ENCODE measurements at places on chromosomes 7 and 10. TPM values are rescaled to one million over a fixed set of nuclear protein-coding genes. Genes with fewer than 3 reads are reported as not detected.

CNNM2 gene
- 7.3 TPM for total RNA-seq

CUBN gene
- 2.3 TPM for total RNA-seq

GRCh38 chr10:15588151-15588550 is 131.6 kb downstream of the ITGA8 start:
- DNase-seq = no peak

GRCh38 chr10:78524342-78524741 is 490.7 kb downstream of the RPS24 start:
- DNase-seq = no peak

DNA sequence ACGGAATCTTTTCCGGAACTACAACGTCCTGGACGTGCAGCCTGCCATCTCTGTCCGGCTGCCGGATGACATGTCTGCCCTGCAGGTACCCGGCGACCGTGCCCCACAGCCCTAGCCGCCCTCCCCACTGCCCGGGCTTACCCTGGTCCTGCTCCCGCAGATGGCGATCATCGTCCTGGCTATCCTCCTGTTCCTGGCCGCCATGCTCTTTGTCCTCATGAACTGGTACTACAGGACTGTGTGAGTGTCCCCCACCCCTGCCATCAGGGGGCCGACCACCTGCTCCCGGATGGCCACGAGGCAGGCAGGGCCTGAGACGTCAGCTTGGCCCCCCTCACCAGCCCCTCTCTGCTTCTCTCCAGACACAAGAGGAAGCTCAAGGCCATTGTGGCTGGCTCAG is 38.0 kb upstream of the VSIR start:
- DNase-seq = peak; percentile 79

- no peak for DNase-seq
These were observed 46.0 kb downstream of the ATAD1 start for GRCh38 chr10:87771871-87772500.

GRCh38 chr10:115942101-115942500 is 330.9 kb downstream of the GFRA1 start:
- no peak for DNase-seq

DNA sequence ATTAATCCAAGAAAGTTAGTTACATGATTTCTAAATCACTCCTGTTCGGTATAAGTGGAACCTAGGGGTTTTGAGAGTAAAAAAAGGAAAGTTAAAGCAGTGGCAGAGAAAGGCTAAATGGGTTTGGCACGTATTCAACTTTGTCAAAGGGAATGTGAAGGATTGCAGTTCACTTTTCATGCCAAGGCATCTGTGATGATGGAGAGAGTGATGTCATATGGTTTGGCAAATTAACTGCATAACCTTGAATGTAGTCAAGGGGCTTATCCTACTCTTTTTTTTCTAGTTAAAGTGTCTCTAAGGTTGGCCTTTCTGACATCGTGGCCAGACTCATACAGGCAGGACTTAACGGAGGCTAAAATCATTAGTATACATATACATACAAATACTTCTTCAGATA is 277.8 kb downstream of the EXOC4 start:
- no peak for DNase-seq

DNA sequence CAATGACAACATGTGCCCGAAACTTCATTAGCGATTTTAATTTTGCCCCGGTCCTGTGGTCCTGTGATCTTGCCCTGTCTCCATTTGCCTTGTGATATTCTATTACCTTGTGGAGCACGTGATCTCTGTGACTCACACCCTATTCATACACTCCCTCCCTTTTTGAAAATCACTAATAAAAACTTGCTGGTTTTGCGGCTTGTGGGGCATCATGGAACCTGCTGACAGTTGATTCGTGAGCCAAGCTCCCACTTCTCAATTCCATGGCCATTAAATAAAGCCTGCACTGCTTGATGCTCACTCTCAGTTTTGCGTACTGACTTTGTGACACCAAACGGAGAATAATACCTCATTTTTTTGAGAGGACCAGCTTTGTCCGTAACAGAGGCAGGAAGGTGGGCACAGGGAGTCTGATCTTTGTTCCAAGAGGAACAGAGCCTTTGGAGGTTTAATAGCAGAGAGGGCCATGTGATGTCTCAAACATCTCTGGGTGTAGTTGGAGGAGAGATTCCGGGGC is 3.8 kb upstream of the ADAMTS14 start:
- DNase-seq = no peak

- DNase-seq = peak; percentile 46
These were observed 13.6 kb downstream of the ZYX start for GRCh38 chr7:143394777-143395176.
